ENCODE measurements at places on chromosomes 5 and 9.

DNA sequence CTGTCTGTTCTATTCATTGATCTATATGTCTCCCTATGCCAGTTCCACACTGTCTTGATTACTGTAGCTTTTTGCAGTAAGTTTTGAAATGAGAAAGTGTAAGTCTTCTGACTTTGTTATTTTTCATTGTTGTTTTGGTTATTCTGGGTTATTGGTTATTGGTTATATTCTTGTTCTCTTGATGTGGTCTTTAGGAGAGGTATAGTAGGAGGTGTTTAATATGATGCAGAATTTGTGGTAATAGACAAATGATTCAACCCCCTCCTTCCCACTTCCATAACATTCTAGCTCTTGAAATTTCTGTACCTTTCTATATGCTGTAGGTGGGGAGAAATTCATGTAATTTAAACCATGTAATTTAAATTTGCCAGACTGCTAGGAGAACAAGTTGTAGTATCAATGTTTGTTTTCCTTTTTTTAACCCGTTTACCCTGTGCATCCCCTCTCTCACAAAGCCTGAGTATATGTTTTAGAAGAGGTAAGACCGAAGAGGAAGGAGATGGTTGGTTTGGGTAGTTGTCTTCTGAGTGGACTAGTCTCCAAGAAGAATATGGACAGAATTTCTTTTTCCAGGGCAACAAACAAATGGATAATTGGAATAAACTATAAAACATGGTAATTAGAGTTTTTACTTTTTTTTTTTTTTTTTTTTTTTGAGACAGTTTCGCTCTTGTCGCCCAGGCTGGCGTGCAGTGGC, 19.2 kb downstream of the ANKHD1 start:
- DNase-seq = no peak

- DNase-seq = no peak
Observed at GRCh38 chr9:3035579-3036332, 191.9 kb upstream of the PUM3 start.

GRCh38 chr5:44887722-44888121, 79.0 kb downstream of the MRPS30 start:
- no peak for DNase-seq

DNA sequence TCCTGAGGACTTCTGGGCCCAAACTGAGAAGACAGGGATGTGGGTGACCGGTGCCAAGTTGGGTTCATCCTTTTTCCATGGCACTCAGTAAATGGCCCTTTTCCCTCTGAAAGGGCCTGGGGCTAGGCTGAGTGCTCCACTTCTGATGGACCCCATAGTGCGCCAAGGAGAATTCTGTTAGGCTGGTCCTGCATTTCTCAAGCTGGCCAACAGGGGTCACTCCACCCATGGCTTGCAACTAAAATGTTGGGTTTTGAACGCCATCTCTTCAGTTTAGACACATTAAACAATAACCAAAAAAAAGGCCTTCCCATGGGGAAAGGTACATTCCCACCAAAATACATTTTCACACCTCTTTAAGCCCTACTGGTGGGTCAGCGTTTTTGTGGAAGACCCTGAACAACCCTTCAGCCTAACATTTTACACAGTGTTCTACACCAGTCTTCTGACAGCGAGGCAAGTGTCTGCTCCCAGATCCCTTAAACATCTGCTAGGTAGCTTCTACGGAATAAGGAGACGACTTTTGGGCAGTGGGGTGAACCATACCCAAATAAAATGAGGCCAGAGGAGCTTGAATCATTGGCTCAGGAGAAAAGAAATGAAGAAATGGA, 27.3 kb downstream of the CNTFR start:
- DNase-seq = no peak

DNA sequence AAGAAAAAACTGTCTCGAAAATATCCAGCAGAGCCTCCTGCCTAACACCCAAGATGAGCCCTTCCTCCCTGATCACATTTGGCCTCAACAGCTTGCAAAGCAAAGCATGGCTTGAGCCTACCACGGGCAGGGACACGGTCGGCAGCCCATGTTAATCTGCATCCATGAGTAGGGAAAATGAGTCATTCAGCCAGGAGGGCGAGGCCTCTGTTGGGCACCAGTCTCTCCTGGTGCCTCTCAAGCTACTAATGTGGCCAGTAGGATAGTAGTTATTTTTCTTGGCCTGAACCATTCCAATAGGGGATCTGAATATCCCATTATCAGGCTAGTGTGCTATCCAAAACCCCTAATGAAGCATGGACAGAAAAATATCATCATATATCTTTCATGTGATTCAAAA, 43.0 kb upstream of the SHB start:
- DNase-seq = peak; percentile 11

DNA sequence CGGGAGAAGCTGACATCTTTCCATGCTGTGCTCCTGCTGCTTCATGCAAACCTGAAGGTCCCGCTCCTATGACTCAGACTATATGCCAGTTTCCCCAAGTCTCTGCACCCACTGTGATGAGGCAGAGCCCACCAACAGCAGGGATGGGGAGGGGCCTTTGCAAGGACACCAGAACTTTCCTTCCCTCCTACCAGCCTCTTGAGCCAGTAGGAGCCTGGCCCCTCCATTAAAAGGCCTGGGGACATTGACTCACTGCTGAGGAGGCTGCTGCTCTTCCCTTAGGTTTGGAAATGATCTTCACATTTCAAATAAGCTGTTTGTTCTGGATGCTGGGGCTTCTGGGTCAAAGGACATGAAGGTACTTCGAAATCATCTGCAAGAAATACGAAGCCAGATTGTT, 26.1 kb upstream of the CTSL start:
- DNase-seq = no peak

- peak; percentile 32 for DNase-seq
Observed at GRCh38 chr5:157611571-157612476, 36.2 kb upstream of the ADAM19 start.

GRCh38 chr9:121640076-121640475, 11.4 kb upstream of the DAB2IP start:
- peak; percentile 50 for DNase-seq

GRCh38 chr9:132546148-132547051, 36.0 kb upstream of the BARHL1 start:
- DNase-seq = peak; percentile 72

GRCh38 chr5:180304431-180305375, 12.8 kb upstream of the MAPK9 start:
- no peak for DNase-seq

GRCh38 chr5:154793599-154794524, 38.7 kb downstream of the LARP1 start:
- no peak for DNase-seq

DNA sequence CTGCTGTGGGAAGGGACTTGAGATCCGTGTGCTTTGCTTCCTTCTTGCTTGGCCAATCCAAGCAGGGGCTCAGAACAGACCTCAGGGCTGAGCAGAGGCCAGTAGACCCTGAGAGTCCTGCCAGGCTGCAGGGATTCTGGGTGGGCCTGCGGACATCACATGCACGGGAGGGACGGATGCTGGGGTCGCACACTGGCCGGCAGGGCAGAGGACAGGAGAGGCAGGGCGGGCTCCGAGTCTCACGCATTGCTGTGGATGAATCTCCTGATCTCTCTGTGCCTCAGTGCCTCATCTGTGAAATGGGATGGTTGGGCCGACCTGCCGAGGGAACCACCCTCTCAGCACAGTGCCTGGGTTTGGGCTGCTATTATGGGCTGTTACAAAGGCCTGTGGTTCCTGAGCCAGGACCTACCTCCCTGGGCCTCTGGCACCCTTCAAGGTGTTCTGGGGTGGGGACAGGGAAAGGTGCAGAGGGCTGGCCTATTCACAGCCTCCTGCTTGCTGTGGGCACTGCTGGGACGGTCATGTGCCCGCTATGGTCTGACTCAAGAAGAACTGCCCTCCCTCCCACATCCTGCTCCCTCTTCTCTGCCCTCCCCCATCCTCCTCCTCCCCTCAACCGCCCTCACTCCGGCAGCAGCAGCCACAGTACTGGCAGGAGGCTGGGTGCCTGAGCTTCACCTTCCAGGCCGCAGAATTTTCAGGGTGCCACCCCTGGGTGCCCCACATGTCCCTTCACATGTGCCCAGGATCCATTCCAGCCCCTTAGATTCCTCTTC, 43.3 kb downstream of the NCS1 start:
- DNase-seq = peak; percentile 73

DNA sequence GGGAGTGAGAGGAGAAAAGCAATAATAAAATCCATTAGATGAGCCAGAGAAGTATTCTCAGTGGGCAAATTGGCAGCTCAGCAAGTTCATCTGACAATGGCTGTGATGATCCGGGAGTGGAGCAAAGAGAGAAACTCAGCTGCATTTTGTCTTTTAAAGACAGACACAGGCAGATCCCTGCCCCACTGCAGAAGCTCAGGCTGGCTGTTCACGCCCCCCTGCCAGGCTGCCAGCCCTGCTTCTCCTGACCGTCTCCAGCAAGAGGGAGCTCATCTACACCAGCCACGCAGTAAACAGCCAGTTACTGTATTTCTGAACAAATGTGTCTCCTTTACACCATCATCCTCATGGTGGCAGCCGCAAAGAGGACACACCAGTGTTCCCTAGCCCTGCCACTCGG, 114.3 kb upstream of the SARDH start:
- DNase-seq = no peak

DNA sequence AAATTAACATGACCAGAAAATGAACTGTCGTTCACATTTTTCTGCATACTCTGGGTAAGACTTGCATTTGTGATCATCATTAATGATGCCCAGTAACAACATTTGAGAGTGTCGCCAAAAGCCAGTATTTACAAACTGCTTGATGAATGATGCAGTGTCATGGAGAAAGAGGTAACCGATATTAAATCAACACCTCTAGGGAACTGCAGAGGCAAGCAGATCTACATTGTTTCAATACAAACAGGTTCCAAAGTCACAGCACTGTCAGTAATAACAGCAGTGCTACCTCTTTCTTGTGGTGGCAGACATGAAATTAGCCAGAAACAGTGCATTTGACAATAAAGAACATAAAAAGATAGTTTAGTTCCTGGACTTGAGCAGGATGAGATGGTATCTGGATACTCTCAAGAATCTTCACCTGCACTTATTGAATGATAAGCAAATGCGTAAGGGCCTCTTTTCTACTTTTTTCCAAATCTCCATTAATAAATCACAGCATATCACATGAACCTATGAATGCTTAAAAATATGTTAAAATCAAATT, 456.6 kb downstream of the ARHGEF28 start:
- DNase-seq = no peak

- DNase-seq = no peak
Observed at GRCh38 chr5:82257247-82257646, 20.9 kb downstream of the RPS23 start.

DNA sequence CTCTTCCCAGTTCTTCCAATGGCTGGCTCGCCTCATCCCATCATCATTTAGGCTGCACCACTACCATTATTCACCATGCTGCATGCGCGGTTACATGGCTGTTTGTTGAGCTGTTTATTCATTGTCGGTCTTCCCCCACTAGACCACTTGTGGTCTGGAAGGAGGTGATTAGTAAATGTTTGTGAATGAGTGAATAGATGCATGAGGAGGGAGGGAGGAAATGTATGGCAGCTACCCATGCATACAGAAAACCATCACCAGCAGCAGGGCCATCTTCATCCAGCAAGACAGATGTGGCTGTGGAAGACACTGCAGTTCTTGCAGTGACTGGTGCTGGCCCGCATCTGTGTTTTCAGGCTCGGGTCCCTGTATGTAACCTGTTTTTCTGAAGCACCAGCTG, 113.3 kb upstream of the SAP30L start:
- DNase-seq = peak; percentile 63

DNA sequence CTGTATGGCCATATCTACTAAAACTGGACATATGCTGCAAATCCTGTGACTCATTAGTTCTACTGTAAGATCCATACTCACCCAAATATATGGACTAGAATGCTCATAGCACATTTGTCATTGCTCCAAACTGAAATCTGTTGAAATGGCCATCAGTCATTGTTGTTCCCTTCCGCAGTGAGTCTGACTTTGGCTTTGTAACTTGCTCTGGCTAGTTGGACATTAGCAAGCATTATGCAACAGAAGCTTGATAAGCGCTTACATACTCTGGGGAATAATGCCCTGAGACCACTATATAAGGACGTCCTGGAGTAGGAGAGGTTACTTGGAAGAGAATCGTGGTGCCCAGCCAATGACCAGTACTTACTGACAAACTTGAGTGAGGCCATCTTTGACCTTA, 9.0 kb downstream of the KIAA1958 start:
- no peak for DNase-seq

- DNase-seq = no peak
Observed at GRCh38 chr5:27242258-27242626, 203.9 kb upstream of the CDH9 start.

DNA sequence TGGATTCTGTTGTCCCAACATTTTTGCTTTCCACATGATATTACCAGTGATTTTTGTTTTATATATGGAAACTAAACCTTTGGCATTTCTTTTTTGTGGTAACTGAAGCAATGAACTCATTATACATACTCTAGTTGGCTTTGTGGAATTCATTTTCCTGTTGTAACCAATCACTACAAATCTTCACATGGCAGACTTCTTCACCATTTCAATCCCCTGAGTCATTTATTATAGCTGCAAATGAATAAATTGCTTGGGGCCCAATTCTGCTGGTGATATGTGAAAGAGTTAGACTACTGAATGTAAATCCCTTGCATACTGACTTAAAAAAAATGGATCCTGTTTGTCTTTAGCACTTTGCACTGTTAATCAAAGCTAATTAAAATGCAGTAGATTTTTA, 1709.6 kb upstream of the WWC1 start:
- peak; percentile 82 for DNase-seq

DNA sequence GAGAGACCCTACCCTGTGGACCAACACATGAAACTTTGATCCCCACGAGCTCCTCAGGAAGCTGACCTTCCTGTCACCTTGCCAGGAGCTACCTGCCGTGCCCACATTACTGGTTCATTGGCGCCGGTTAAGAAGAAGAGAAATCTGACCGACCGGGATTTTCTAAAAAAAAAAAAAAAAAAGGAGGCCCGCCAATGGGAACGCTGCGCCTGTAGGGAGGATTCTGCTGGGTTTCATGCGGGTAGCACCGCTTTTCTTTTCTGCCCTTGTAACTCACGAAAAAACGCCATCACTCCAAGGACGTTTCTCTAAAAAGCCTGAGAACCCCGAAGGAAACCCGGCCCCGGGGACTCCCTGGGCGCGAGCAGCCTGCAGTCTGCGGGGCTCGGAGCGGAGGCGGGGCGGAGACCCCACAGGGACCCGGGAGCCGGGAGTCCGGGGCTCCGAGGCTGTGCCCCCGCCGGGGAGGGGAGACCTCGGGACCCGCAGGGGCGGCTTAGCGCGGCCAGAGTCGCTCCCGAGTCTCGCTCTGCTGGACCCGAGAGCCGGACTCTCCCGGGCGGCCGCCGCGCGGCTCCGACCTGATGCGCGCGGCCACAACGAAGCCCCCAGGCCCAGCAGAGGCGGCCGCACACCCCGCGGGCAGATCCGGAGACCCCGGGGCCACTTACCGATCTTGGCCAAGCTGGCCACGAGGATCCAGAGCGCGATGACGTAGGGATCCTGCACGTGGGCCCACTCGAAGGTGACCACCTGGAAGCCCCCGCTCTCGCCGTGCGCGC, 617 bp downstream of the SLC9A3 start:
- peak; percentile 16 for DNase-seq

- DNase-seq = peak; percentile 35
Observed at GRCh38 chr5:111810112-111810511, 53.1 kb upstream of the NREP start.

GRCh38 chr9:133184971-133185370, 21.3 kb upstream of the GBGT1 start:
- DNase-seq = peak; percentile 84

- DNase-seq = peak; percentile 16
Observed at GRCh38 chr9:120151806-120152205, 428.2 kb downstream of the CDK5RAP2 start.

Measured in astrocyte of the hippocampus (primary cell).